ENCODE measurements at places on chromosomes 5 and 9. TPM values are rescaled to one million over a fixed set of nuclear protein-coding genes. Genes with fewer than 3 reads are reported as not detected.

The HMCN2 gene
- total RNA-seq, result 3.2 TPM

The C5orf58 gene
- not detected for total RNA-seq

The PCDHB2 gene
- 44.3 TPM for total RNA-seq

DNA sequence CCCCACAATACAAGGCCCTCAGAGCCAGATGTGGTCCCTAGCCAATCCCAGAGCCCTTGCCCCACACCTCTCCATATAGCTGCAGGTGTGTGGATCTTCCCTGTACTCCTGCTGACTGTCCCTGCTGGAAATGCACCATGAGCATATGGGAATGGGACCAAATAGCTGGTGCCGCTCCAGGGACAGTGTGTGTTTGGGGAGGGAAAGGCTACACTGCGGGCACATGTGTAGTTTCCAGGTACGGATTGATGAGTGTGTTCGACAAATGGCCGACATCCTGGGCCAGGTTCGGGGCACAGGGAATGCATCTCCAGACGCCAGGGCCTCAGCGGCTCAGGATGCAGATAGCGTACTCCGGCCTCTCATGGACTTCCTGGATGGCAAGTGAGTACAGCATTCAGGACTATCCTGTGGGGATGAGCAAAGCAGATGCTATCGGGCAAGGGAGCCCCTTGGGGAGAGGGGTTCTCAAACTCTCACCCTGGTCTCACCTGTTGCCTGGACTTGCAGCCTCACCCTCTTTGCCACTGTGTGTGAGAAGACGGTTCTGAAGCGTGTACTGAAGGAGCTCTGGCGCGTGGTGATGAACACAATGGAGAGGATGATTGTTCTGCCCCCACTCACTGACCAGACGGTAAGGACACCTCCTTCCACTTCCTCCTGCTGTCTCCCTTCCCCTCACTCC, 91.1 kb upstream of the RUSC2 start:
- DNase-seq, result no peak
- no peaks in the 10 kb centered on the region for H3K4me1 ChIP-seq
- H3K4me3 ChIP-seq, result no peak overlapping the region
- peaks cover 2% of the 10 kb centered on the region for H3K36me3 ChIP-seq
- no peaks in the 10 kb centered on the region for H3K27me3 ChIP-seq

- no peaks in the 10 kb centered on the region for H3K27me3 ChIP-seq
- peaks cover 12% of the 10 kb centered on the region for H3K4me1 ChIP-seq
- DNase-seq, result no peak
- H3K27ac ChIP-seq, result no peak overlapping the region
Measured at GRCh38 chr5:172046593-172046992, 40.2 kb upstream of the FBXW11 start.

DNA sequence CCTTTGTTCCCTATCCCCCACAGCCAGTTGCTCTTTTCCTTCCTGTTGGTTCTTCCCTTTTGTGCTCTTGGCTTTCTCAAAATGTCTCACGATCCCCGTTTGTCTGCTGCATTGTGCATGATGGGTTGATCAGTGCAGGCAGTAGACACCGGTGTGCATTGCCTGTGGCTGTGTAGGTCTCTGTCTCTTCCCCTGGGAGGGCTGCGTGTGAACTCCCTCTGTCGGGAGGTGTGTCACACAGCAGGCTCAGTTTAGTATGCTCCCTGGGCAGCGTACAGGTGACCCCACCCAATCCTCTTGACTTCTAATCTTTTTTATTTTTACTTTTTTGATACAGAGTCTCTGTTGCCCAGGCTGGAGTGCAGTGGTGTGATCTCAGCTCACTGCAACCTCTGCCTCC, 265.3 kb downstream of the FSTL4 start:
- H3K4me3 ChIP-seq, result no peak overlapping the region
- H3K27me3 ChIP-seq, result peaks cover 10% of the 10 kb centered on the region

DNA sequence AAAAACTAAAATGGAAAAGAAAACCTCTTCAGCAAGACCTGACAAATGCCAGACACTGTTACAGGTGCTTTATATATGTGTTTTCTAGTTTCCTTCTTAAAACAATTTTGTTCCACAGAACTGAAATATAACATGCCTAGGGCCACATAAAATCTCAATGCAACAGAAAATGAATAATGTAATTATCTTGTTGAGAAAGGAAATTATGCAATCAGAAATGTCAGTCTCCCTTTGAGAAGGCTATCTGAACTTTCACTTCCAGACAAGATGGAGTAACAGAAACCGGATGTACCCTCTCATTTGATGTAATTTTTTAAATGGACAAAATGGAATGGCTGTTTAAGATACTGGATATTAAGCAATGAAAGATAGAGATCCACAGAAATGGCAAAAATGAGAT, 79.2 kb downstream of the AGTPBP1 start:
- no peak overlapping the region for H3K4me3 ChIP-seq
- no peak overlapping the region for H3K27ac ChIP-seq
- no peaks in the 10 kb centered on the region for H3K27me3 ChIP-seq
- no peaks in the 10 kb centered on the region for H3K36me3 ChIP-seq
- no peaks in the 10 kb centered on the region for H3K4me1 ChIP-seq
- DNase-seq, result no peak

- no peak for DNase-seq
- H3K36me3 ChIP-seq, result no peaks in the 10 kb centered on the region
- peaks cover 4% of the 10 kb centered on the region for H3K4me1 ChIP-seq
- no peak overlapping the region for H3K4me3 ChIP-seq
- H3K27ac ChIP-seq, result no peak overlapping the region
Measured at GRCh38 chr5:139908749-139909148, 113.1 kb downstream of the PSD2 start.

DNA sequence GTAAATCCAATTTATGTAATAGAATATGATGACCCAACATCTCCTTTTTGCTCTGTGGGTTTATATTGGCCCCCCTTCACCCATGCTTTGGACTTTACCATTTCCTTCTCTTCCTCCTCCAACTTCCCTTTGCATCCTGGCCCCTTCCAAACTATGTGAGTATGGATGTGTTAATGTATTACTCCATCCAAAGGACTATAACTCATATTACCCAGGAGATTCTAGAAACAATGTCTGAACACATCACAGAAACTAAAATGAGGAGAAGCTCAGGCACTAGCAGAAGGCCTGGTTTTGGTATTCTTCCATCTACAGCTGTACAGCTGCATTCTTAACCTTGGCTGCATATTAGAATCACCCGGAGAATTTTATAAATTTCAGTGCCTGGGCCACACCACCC, 110.7 kb downstream of the PDE4D start:
- DNase-seq, result no peak
- H3K4me1 ChIP-seq, result peaks cover 10% of the 10 kb centered on the region
- no peaks in the 10 kb centered on the region for H3K27me3 ChIP-seq
- no peak overlapping the region for H3K4me3 ChIP-seq

GRCh38 chr5:28012538-28012937, 974.2 kb upstream of the CDH9 start:
- H3K36me3 ChIP-seq, result no peaks in the 10 kb centered on the region
- H3K4me1 ChIP-seq, result no peaks in the 10 kb centered on the region
- no peak overlapping the region for H3K27ac ChIP-seq
- no peaks in the 10 kb centered on the region for H3K27me3 ChIP-seq

GRCh38 chr5:10500669-10501068, 59.0 kb downstream of the ROPN1L start:
- no peaks in the 10 kb centered on the region for H3K4me1 ChIP-seq
- peaks cover 2% of the 10 kb centered on the region for H3K27me3 ChIP-seq
- no peak for DNase-seq
- H3K27ac ChIP-seq, result no peak overlapping the region

DNA sequence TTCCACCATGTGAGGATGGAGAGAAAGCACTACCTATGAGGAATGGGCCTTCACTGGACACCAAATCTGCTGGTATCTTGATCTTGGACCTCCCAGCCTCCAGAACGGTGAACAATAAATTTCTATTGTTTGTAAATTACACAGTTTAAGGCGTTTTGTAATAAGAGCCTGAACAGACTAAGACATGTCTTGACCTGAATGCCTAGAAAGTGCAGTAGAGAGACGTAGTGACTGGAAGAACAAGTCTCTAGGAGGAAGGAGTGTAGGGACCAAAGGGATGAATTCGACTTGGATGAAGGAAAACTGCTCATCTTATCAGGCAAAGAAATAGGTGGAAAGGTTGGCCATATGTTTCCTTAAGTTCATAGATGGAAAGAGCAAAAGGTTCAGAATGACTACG, 309.8 kb upstream of the RGMB start:
- H3K4me3 ChIP-seq, result no peak overlapping the region
- no peaks in the 10 kb centered on the region for H3K36me3 ChIP-seq
- H3K4me1 ChIP-seq, result peaks cover 7% of the 10 kb centered on the region
- H3K27me3 ChIP-seq, result no peaks in the 10 kb centered on the region
- no peak overlapping the region for H3K27ac ChIP-seq
- no peak for DNase-seq

GRCh38 chr9:126953041-126953809, 38.6 kb downstream of the RALGPS1 start:
- peak; percentile 62 for DNase-seq
- H3K36me3 ChIP-seq, result no peaks in the 10 kb centered on the region
- no peak overlapping the region for H3K4me3 ChIP-seq
- no peak overlapping the region for H3K27ac ChIP-seq
- no peaks in the 10 kb centered on the region for H3K27me3 ChIP-seq

DNA sequence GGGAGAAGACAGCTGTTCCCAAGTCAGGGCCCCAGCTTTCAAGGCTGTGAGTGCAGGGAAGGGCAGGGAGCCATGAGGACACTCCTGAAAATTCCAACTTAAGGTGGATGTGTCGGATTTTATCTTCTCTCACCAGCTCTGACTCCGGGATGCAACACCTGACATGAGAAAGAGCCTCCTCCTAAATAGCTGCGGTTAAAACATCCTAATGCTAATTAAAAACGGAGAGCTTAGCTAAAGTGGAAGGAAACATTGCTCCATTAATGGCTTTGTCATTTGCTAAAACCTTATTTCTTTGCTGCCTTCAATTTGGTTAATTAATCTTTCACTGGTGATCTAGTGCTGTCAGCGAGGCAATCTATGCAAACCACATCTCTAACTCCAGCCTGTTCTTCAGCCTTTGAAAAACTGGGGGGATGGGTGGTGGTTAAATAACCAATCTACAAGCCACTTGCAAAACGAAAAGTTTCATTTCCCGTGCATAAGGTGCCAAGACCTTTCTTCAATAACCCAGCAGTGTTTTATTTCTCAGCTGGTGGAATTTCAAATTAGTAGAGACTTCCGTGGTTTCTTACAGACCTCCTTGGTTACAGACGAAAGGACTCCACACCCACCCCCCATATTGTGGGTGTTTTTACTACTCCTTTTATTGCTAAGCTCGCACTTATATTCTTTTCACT, 379.6 kb downstream of the MLLT3 start:
- no peaks in the 10 kb centered on the region for H3K36me3 ChIP-seq
- no peaks in the 10 kb centered on the region for H3K4me1 ChIP-seq
- DNase-seq, result no peak
- H3K27ac ChIP-seq, result no peak overlapping the region

Measured in astrocyte (in vitro differentiated cells and primary cell).